Gastroesophageal sphincter (tissue), 4 donors: ENCODE measurements at places on chromosomes 6 and 20. TPM values are rescaled to one million over a fixed set of nuclear protein-coding genes. Genes with fewer than 3 reads are reported as not detected.

DNA sequence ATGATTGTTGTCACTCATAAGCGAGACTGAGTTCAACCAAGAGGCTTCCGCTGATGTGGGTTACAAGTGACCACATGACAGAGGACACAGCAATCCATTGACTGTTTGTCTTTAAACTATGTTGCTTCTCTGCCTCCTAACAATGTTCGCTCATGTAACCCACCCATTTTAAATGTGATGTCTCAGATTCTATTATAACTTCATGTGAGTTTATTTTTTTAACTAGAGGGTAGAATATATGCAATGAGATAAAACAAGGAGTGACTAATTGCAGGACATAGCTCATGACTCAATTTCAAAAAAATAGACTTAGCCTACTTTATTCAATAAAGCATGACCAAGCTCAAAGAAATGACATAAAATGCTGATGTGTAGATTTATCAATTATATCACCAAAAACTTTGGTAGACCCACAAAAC, 119.2 kb upstream of the SASH1 start:
- no peak for ATAC-seq

DNA sequence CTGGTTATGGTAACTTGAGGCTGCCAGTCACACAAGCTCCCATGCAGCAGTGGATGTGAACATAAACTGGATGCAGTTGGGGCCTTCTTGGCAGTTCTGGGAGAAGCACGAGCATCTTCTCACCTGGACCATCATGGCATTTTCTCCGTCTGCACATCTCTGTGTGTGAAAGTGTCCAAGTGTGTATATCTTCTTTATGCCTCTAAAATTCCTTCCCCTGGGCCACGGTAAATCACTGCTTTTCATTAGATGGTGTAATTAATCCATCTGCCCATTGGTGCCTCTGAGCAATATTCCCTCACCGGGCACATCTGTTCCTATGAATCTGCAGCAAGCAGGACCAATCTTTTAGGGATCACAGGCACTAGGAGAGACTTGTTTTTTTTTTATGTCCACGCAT, 138.0 kb downstream of the MAP3K7 start:
- ATAC-seq = no peak

GRCh38 chr20:17601957-17602356, 32.1 kb downstream of the DSTN start:
- ATAC-seq = no peak

- ATAC-seq = no peak
These were observed 121.4 kb downstream of the UNC5CL start for GRCh38 chr6:40917603-40918002.

- ATAC-seq = peak; percentile 26
These were observed at the start of gene VSTM2L for GRCh38 chr20:37902504-37903313. TSS of gene VSTM2L (plus strand) at chr20:37903127. CDS start at chr20:37903351, 224 bp downstream.

DNA sequence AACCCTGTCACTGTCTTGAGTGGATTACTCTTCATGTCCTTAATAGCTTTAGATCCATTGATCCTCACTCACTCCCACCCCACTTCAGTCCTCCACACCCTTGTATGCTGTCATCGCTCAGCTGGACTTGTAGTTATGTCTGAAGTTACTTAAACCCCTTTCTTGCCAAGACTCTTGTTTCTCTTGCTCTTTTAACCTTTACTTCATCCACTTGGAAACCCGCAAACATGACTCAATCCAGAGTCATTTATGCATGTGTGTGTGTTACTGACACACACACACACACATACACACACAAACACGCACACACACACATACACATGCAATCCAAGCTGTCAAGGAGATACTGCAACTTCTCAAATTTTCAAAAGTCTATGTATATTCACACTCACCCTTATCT, 341.8 kb downstream of the SYNE1 start:
- ATAC-seq = peak; percentile 84

Gene FAM50B
- 14.7 TPM for total RNA-seq

Gene GSTA2
- total RNA-seq = not detected
